ENCODE measurements at places on chromosomes 4 and X.

DNA sequence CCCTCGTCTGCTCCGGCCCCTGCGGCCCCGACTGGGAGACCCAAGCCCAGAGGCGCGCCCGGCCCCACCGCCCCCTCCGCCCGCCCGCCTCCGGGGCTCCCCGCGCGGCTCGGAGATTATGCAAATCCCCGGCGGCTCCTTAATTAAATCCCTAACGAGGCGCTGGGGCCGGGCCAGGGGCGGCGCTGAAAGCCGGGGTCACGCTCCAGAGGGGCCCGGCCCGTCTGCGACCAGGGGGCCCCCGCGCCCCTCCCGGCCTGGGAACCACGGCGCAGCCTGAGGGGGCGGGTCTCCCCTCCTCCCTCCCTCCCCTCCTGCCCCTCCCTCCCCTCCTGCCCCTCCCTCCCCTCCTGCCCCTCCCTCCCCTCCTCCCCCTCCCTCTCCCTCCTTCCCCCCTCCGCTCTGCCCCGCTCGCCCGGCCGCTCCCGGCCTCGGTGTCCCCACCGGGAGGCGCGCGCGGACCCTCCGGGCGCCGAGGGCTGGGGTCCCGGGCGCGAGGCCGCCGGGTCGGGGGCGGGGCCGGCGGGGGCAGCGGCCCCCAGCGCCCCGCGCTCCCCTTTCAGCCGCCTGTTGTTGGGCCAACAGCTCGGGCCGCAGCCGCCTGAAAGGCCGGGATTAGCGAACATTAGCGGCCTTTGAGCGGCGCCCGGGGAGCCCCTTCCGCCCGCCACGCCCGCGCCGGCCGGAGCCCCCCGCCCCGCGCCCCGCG, 25.9 kb upstream of the FGFR3 start:
- DNase-seq: no peak

GRCh38 chr4:38696697-38697096, 32.7 kb downstream of the KLF3 start:
- DNase-seq: no peak

GRCh38 chr4:44522761-44523445, 74.3 kb upstream of the KCTD8 start:
- DNase-seq: no peak

- DNase-seq: no peak
Measured at GRCh38 chr4:155787113-155787710, 28.4 kb downstream of the GUCY1B1 start.
